A673 (cell line): ENCODE measurements at places on chromosomes 4 and X. TPM values are rescaled to one million over a fixed set of nuclear protein-coding genes. Genes with fewer than 3 reads are reported as not detected.

Gene SLIT2
- 59.7 and 70.6 TPM in 2 replicates for total RNA-seq

Gene TMPRSS11D
- total RNA-seq, result not detected in 2 replicates

Gene DUX4
- not detected in 2 replicates for total RNA-seq

Gene FAT4
- total RNA-seq, result 31.3 and 33.6 TPM in 2 replicates

Gene CACNA1F
- not detected in 2 replicates for total RNA-seq

Gene CT47B1
- not detected in 2 replicates for total RNA-seq

Gene HHIP
- 0.22 and 0.28 TPM in 2 replicates for total RNA-seq

Gene COL4A5
- total RNA-seq, result 0.60 and 0.96 TPM in 2 replicates

Gene PAK3
- 0.61 TPM in 1 of 2 replicates, not detected in the other for total RNA-seq

Gene MAGEB10
- total RNA-seq, result not detected in 2 replicates
